Activated T-helper 1 cell treated with anti-CD3 and anti-CD28 coated beads, Interleukin-2, amount 50 U/mL, for 16 hours (primary cell): ENCODE measurements at places on chromosomes 4 and X.

DNA sequence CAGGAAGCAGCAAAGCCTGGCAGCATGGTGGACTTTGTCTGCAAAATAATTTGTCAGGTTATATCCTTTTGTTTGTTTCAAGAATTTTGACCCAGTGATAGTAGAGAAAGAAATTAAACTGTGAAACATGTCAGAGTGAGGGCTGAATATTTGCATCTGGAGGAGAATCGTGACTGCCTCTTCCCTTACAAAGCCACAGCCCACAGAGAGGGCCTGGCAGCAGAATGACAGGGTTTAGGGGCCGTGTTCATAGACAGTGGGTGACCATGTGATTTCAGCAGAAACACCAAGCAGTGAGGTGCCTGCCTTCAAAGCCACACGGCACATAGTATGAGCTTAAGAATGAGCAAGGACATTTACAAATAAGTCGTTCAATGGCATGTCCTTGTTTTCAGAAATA lies 24.4 kb upstream of the PLAC8 start:
- no peak for DNase-seq

- no peak for DNase-seq
Measured at GRCh38 chrX:103747163-103747562, 29.5 kb upstream of the PLP1 start.

DNA sequence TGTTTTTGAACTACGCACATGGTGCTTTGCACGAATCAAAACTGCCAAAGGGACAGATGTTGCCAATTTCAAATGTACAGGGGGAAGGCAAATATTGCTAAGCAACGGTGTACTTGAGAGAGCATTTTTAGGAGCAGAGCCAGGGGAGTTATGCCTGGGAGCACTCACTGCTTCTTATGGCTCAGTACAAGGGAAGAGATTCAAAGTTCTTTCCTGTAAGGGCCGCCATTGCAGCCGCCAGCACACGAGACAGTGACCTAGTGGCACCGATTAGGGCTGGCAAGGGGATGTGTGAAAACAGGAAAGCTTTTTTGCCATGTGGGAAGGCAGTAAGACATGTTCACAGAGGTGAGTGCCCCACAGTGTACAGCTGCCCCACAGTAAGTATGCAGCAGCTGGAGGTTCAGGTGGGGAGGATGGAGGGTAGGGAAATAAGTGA lies 133.8 kb downstream of the AFF1 start:
- no peak for DNase-seq

GRCh38 chr4:99816545-99817308 lies at the start of gene DAPP1:
Gene DAPP1 (plus strand): TSS chr4:99816827. CDS start chr4:99816914, 87 bp downstream.
- peak; percentile 56 for DNase-seq

DNA sequence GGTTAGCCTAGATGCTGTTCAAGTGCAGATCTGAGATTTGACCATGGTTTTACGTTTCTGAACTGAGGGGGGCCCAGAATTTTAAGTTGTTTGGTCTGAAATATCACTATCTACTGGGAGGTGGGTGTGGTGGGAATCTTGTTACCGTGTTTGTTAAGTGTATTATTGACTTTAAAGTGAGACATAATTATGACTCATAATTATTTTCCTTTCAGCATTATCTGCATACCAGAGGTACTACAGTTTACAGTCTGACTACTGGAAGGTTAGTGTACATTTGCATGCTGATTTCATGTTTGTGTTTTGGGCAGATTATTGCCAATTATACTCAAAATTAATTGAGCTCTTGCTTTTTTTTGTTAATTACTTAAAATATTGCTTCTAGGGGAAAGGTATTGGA lies 101.5 kb downstream of the KDM6A start:
- no peak for DNase-seq

DNA sequence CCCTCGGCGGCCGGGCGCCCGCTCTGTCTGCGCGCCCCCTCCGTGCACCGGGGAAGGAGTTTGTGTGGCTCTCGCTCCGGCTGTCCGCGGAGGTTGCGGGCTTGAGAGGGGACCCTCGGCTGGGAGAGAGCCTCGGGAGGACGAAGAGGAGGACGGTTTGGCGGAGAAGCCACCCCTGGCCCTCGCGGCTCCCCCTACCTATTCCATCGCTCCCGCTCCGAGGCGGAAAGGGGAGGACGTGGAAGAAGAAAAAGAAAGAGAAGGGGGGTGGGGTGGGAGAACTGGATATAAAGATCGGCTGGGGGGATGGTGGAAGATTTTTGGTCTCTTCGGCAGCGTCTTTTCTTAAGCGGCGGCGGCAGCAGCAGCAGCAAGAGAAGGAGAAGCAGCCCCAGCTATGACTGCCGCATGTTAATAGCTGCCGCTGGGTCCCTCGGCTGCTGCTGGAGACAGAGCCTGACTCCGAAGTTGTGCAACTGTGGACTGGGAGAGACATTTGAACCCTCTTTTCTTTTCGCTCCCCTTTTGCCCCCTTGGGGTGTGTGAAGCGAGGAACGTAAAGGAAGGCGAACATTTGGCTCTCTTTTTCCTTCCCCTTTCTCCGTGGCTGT lies 895 bp downstream of the ADGRL3 start:
- DNase-seq: no peak

DNA sequence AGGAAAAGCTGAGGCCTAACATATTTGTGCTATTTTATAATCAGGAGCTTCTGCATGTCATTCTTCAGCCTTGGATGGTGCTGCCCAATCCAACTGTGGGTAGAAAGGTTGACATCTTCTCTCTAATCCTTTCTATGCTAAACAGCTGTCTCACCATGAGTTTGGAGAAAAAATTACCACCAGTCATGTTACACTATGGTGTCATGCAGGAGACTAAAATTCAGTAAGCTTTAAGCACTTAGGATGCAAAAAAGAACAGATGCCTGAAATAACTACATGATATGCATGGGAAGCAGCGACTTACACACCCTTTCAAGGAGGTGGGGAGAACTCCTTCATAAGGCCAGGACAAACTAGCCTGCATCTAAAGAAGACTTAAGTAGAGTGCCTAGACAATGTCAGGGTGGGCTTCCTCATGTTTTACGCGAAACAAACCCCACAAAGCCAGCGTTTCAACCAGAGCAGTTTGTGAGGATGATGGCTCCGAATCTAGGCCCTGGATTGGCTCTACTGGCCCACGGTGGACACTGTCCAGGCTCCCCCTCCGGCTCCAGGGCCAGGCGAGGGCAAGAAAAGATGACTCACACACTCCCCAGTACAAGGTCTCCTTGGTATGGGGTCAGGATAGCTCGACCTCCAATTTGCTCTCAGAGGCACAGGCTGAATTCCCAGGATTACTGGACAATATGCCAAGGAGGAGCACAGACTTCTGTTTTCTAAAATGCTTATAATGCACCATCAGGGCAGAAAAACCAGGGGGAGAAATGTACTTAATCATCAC lies 45.1 kb downstream of the STX18 start:
- DNase-seq: no peak

DNA sequence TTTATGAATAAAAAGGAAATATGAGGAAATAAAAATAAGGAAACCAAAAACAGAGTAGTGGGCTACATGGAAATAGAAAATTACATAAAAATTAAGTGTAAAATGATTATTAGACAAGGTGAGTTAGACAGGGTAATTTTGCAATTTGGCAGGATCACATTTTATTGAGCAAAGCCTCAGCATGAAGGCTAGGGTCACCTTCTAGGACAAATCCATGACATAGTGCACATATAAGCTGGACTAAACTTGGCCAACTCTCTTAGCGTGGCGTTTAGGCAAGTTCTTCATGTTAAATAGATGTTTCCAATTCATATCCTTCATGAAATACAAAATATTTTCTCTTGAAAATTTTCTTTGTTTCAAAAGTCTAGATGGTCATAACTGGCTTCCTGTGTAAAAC lies 25.7 kb upstream of the UGT2B7 start:
- DNase-seq: no peak

- DNase-seq: no peak
Measured at GRCh38 chrX:55120761-55121358, 32.0 kb downstream of the PAGE2 start.

GRCh38 chr4:152808670-152809069 lies 28.9 kb downstream of the ARFIP1 start:
- no peak for DNase-seq

GRCh38 chrX:120426599-120426998 lies 42.5 kb downstream of the LAMP2 start:
- DNase-seq: no peak

- no peak for DNase-seq
Measured at GRCh38 chr4:154366956-154367355, 124.6 kb downstream of the DCHS2 start.
